Activated effector memory CD4-positive, alpha-beta T cell treated with anti-CD3 and anti-CD28 coated beads, Interleukin-2, amount 50 U/mL, for 16 hours (primary cell): ENCODE measurements at places on chromosomes 1 and 21.
A peak's percentile ranks its signal among the peaks of the same experiment; 100 is the strongest.

DNA sequence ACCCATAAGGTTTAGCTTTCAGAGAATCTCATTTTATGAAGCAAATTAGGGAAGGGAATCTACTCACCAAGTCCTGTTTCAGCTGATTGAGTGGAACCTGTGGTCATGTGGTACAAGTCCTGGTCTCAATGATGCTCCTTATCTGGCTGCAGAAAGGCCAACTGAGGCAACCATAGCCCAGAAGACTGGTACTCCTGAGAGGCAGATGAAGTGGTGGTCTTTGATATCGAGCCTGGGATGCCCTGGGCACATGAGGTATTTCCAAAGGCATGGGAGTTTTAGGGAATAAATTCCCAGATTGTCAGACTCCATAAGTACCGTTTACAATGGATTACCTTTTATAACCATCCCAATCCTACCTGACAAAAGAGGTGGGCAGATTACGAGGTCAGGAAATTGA, 3.3 kb downstream of the MX1 start:
- no peak for DNase-seq

GRCh38 chr1:17948594-17948993, 159.0 kb upstream of the IGSF21 start:
- no peak for DNase-seq

DNA sequence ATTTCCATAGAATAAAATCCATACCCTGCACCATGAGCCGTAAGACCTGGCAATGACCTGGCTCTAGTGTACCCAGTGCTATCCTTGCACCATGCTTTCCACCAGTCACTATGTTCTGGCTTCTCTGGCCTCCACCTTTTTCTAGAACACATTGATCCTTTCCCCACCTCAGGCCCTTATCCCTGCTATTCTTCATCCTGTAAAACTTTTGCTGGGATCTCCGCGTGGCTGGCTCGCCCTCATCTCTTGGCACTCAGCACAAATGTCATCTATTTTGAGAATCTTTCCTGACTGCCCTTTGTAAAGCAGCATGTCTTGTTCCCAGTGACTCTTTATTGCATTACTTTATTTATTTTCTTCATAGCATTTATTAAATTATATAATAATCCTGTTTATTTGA, 169.8 kb upstream of the B3GALT2 start:
- no peak for DNase-seq

GRCh38 chr1:244573768-244574167, 79.2 kb upstream of the DESI2 start:
- DNase-seq, result no peak

DNA sequence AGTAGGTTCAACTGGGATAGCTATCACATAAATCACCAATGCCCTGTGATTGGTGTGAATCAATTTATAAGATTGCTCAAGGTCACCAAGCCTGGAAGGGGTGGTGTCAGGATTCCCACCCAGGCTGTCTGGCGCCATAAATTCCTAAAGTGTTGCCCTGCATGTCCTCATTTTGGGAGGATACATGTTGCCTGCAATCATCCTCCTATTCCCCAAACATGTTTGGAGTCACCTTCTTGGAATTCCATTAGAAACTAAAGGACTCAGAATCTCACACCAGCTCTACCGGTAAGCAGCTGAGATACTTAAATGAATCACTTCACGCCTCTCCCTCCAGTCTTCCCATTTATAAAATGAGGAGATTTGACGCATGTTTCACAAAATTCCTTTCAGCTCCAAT, 54.1 kb upstream of the SLC45A1 start:
- DNase-seq, result no peak

- DNase-seq, result peak; percentile 71
Observed at GRCh38 chr1:1205769-1206375, 520 bp downstream of the TNFRSF18 start.

GRCh38 chr1:59198564-59198963, 98.3 kb upstream of the FGGY start:
- no peak for DNase-seq

GRCh38 chr1:65971547-65971946, 178.9 kb downstream of the PDE4B start:
- DNase-seq, result no peak

- DNase-seq, result no peak
Observed at GRCh38 chr1:201406831-201407406, 7.8 kb upstream of the LAD1 start.

- no peak for DNase-seq
Observed at GRCh38 chr1:15626269-15626950, 9.2 kb downstream of the DDI2 start.

DNA sequence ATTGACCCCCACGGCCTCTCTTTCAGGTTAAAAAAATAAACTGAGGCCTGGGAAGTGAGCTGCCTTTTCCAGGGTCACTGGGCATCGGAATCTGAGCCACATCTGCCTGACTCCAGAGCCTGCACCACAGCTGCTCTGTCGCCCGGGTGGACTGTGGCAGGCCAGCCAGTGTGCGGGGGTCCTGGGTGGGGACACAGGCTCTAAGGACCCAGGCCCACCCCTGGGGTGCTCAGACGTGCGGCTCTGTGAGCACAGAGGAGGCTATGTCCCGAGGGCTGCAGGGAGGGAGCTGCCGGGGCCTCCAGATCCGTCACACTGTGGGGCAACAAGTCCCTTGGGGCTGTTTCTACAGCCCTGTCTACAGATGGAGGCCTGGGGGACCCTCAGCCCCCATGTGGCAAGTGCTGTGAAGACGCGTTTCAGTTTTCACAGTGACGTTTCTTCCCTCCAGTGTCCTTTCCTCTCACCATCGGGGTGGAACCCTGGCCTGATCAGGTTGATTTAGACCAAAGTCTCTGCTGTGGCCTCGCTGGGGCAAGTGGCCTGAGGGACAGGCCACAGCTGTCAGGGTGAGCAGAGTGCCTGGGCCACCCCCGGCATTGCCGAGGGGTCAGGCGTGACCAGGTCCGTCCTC, 39.2 kb upstream of the ACTRT2 start:
- no peak for DNase-seq

DNA sequence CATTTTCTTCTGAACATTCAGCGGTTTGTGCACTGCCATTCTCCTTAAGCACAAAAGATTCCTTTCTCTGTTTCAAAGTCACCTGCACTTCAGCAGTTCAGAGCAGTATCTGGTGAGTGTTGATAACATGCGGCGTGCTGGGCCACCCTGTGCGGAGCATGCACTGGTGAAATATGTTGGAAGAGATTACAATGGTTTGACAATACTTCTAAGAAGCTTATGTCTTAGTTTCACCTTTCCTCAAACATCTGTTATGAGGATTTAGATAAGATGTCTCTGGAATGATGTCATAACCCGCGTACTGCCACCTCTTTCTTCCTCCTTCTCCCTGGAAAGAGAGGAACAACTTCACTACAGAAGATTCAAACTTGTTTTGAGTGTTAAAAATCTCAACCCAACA, 650.3 kb downstream of the AJAP1 start:
- no peak for DNase-seq

DNA sequence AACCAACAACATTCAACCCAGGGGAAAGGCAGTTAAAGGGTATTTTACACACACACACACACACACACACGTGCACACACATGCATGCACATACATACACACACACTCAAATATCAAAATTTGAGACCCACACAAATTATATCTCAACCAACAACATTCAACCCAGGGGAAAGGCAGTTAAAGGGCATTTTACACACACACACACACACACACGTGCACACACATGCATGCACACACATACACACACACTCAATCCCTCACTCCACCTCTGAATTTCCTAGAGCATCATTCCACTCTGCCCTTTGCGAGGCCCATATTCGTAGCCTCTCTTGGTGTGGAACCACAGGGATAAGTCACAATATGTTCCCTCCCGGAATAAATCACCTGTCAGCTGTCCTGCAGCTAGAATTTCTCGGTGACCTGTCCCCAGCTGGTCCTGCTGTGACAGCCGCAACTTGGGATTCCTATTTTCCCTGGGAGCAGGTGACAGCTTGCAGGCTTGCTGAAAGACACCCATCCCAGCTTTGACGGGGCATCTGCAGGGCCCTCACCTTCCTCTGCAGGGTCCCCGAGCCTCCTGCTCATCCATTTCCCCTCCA, 122.7 kb downstream of the PSMG1 start:
- DNase-seq, result no peak

DNA sequence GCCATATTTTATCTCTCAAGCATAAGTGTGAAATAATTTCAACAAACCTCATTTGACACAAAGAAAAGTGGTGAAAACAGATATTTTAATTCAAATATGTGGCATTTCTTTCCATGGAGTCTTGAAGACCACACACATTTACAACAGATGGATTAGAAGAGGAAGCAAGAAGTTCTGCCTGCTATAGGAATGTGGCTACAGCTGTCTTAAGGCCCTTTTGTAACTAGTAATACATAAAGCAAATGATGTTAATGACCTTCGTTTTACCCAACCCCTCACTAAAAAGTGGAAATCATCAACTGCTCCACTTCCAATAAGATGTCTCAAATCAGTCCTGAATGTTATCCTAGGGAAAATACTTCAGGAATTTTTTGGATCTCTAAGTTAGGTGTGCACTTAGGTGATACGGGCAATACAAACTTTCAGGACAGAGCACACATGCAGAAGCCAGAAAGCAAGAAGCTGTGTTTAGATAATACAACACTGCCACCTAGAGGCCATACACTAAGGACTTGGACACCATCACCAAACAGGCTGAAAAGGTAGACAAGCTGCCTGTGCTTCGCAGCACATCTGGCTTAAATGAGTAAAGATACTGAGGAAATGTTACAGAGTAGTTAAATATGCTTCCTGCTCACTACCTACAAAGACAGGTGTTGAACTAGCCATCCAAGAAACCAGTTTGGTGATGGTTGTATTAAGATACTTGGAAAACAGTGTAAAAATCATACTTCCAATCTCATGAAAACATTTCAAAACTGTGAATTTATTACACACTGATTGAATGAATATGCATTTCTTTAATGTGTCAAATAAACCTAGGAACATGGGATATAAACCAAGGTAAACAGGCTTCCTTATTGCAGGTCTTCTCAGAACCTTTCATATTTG, 24.4 kb downstream of the RRAGC start:
- DNase-seq, result no peak

GRCh38 chr1:116525440-116525839, 45.4 kb downstream of the CD58 start:
- DNase-seq, result no peak

GRCh38 chr1:3049164-3049563, 19.8 kb upstream of the PRDM16 start:
- DNase-seq, result peak; percentile 43

DNA sequence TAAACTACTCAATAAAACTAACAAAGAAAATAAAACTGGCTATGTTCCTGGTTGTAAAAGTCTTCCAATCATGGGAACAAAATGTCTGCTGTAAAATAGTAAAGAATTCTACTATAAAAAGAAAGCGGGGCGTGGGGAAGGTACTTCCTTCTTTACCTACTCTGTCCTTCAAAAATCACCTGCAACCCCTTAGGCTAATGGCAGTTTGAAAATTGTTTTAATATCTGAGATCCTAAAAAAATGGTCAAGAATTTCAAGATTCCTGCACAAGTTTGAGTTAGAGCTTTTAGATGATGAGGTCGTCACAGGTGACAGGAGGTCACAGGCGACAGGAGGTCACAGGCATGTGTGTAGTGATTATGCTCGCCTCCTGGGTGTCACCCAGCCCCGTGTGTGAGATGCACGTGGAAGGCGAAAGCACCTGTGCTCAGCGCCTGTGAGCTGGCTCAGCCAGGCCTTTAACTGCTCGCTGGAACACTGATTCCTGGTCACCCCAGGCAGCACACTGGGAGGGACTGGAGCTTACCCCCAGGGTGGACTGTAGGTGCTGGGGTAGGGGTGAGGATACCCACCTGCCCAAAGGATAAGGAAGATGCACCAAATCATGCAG, 18.6 kb upstream of the TMPRSS2 start:
- no peak for DNase-seq

GRCh38 chr1:24103408-24103807, 8.5 kb downstream of the MYOM3 start:
- no peak for DNase-seq
